ENCODE measurements at places on chromosomes 1 and 21.

DNA sequence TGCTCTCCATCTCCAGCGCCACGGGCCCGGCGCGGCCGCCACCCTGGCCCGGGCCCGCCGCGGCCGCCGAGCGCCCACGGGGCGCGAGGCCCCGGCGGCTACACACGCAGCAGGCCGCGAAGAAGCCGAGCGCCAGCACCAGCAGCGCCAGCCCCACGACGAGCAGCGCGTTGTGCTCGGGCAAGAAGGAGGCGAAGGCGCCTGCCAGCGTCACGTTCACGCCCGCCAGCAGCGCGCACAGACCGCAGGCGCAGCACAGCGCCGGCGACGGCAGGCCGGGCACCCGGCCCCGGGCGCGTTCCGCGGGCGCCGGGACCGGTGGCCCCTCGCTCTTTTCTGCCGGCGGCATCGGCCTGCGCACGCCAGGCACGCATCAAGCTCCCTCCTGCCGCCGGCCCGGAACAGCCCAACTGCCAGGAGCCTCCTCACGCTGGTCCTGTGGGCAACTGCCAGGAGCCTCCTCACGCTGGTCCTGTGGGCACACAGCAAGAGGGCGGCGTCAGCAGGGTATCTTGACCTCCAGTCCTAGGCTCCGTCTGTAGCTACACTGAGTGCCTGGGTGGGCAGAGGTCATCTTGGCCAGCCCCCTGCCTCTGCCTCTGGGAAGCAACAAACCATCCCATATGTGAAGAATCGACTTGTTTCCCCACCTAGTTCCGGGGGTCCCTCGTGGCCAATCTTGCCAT, 18.1 kb downstream of the KNCN start:
- no peak for DNase-seq

DNA sequence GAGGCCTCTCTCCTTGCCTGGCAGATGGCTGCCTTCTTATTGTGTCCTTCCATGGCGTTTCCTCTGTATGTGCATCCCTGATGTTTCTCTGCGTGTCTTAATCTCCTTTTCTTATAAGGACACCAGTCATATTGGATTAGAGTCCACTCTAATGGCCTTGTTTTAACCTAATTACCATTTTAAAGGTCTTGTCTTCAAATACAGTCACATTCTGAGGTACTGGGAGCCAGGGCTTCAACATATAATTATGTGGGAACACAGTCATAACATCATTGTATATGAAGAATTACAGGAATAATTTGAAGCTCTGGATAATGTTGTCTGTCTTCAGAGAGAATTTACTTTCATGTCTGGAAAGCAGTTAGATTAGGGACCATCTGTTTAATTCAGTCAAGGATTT, 56.4 kb upstream of the PTGFR start:
- no peak for DNase-seq

DNA sequence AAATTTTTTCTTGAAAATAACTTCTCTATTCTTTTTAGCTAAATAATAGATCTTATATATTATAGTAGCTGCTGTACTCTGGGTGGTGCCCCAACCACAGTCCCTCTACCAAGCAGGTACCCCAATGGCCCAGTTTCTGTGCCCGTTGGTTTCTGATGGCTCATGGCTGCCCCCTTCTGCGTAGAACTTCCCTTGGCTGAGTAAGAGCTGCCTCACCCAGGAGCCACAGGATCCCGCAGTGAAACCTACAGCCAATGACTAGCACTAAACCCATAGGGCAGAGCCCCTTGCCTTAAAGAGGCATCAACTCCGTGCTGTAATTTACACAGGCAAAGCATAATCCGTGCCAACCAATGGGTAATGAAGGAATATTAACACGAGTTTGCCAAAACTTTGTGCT, 247.5 kb downstream of the USH2A start:
- no peak for DNase-seq

DNA sequence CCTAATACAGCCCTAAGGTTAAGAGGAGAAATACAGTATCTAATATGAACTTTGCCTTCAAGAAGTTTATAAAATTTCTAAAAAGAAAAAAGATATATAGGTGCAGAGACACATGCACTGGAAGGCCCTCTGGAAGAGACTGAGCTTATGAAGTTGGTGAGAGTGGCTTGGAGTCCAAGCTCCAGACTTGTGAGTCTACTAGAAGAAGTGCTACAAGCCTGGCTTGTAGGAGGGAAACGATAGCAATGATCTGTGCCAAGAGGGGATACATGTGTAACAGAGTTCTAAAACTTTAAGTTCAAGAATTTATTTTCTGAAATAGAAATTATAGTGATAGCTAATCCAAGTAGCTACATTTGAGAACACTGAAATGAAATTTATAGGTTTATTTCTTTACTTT, 213.0 kb downstream of the PATJ start:
- no peak for DNase-seq

DNA sequence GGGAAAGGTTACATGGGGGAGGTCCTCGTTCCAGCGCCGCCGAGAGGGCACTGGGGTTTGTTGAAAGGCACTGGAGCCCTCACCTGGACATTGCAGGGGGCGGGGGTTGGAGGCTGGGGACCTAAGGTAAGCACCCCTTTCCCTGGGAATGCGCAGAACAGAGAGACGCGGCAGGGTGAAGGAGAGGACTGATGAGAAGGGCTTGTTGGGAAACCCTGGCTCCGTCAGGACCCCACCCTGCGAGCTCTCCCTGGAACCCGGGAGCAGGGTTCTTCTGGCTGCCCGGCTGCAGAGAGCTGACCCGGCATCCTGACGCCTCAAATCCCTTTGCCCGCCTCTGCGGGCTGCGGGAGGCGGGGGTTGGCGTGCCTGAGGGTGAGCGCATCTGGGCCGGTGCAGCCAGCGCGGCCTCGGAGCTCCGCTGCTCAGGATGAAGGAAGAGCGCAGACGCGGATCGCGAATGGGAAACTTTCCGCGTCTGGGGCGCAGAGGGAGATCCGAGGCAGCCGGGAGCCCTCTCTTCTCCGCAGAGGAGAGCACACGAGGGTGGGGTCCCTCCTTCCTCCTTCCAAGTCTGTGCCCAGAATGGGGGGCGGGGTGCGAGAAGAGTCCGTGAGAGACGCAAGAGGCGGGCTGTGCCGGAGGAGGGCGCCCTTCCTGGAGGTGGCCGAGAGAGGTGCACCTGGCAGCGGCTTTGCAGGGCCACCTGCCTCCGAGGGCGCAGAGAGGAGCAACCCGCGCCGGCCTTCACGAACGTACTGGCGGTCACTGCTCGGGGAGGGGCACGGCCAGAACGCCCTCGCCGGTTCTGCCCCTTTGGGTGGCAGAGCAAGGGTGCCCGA, 2.4 kb downstream of the IGSF21 start:
- DNase-seq = peak; percentile 79

GRCh38 chr1:246923900-246924299, 7.8 kb downstream of the AHCTF1 start:
- no peak for DNase-seq

DNA sequence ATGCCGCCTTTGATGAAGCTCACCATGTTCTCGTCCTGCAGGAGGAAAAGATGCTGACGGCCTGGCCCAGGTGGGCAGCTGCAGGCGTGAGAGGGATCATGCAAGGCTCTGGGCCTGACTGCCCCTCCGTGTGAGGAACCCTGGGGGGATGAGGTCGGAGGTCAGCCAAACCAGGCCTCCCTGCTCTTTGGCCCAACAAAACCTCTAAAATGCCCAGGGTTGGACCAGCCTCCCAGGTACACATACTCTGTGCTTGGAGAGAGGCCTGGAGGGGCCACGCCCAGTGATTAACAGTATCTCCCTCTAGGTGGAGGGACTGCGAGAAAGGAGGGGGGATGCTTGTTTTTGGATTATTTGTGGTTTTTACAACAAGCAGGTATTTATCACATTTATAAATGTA, 21.1 kb downstream of the TTC39A start:
- peak; percentile 20 for DNase-seq

GRCh38 chr1:82755671-82756070, 954.9 kb downstream of the ADGRL2 start:
- no peak for DNase-seq

GRCh38 chr1:161198194-161198896, 509 bp downstream of the ADAMTS4 start:
- peak; percentile 52 for DNase-seq

GRCh38 chr1:217563179-217563578, 67.7 kb downstream of the GPATCH2 start:
- DNase-seq = no peak

DNA sequence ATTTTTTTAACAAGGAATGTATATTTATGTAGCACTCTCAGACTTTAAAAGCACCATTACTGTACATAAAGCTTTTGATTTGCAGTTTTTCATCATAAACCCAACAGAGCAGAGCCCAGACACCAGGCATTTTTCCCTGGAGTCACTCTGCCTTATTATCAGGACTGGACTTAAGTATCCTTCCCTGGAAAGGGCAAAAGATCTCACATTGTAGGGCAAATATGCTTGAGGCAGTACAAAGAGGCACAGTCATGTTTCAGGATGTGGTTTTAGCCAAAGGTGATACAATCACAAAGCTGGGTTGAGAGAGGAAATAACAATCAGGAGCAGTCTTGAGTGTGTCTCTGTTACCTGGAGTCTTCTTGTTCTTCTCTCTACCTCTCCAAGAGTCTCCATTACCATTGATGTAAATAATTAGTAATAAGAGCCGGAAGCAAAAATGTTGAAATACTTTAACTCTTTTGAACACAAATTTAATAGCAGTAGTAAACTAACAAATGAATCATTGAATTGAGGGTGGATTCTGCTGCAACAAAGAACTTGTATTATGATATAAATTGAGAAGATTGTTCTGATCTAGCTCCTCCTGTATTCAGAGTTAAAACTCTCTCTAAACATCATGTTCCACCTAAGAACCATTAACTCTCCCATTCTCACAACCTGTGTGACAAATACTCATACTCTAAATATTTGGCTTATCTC, 160.5 kb downstream of the LTN1 start:
- DNase-seq = no peak

DNA sequence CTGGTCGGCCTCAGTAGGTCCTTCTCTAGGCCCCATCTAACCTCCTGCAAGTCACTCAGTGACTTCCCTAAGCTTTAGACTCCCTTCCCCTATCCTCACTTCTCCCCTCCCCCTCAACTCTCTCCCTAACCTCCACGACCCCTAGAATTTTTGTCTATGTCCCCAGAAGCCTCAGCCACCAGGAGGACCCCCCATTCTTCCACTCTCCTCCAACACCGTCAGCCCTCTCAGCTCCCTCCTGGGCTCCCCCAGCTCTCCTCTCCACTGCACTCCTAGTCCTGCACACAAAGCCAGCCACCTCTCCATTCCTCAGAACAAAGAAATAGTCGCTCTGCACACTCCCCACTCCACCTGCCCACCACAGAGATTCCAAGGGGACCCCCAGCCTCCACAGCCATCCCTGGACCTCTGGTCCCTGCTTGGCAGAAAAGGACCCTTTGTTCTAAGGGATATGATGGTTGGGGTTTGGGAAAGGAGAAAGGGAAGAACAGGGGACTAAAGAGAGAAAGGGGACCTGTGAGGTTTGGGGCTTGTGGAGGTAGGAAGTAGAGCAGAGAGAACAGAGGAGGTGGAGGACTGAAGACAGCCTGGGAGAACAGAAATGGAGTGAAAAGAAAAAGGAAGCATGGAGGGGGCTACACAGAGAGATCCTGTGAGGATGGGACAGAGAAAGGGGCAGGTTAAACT, 2.8 kb downstream of the ARHGEF2 start:
- no peak for DNase-seq

- no peak for DNase-seq
These were observed 5.0 kb downstream of the KDM5B start for GRCh38 chr1:202802998-202803932.

DNA sequence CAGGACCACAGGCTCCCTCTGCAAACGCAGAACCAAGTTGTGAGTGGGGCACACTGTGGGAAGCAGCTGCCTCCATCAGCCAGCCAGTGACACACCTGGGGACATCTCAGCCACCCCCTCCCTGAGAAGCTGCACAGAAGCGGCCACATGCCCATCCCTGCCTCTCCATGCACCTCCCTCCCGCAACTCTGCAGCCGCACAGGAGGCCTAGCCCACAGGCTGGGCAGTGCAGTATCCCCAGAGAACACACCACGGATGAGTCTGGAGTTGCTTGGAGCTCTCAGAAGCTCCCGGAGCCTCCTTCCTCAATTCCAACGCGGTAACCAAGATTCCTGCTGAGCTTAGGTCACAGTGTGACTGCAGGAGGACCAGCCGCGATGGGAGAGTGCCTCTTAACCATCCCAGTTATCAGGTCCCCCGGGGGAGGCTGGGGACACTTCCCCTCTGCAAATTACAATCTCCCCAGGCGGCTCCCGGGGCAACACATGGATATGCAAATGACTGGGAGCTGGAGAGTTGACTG, 1.2 kb upstream of the WNT3A start:
- no peak for DNase-seq

- no peak for DNase-seq
These were observed 26.3 kb downstream of the KCNN3 start for GRCh38 chr1:154843636-154844296.

Data from heart left ventricle (tissue), 16 donors.